ENCODE measurements at places on chromosomes 3 and 15.

DNA sequence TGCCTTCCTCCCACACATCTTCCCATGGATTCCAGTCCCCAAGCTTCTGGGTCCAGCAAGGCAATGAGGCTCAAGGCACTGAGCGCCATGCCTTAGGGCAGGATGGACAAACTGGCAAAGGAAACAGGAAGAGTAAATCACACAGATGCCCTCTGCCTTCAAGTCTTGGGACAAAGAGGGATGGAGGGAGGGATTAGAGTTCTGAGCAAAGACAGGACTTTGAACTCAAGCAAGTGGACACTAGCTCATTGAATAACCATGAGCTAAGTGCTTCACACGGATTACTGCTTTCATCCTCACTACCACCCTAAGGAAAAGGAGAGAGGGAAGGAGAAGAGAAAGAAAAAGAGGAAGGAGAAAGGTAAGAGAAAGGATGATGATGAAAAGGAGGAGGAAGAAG is 7.6 kb upstream of the THBS1 start:
- no peak for DNase-seq

- DNase-seq, result no peak
Observed at GRCh38 chr3:192260116-192261010, 467.0 kb downstream of the FGF12 start.

DNA sequence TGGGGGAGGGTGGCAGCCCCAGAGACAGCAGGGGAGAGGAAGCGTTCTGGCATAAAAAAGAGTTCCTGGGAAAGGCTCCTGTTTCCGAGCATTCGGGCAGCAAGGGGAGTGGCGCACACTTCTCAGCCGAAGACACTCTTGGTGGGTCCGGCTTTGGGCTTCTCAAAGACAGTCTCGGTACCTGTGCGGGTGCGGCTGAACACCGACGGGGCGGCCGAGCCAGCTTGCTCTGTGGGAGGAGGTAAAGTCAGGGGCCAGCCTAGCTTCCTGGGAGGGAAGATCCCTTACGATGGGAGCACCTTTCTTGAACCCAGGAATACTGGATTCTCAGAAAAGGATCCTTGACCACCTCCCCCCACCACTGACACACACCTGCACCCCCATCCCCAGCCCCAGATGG is 1.6 kb downstream of the MUSTN1 start:
- no peak for DNase-seq

DNA sequence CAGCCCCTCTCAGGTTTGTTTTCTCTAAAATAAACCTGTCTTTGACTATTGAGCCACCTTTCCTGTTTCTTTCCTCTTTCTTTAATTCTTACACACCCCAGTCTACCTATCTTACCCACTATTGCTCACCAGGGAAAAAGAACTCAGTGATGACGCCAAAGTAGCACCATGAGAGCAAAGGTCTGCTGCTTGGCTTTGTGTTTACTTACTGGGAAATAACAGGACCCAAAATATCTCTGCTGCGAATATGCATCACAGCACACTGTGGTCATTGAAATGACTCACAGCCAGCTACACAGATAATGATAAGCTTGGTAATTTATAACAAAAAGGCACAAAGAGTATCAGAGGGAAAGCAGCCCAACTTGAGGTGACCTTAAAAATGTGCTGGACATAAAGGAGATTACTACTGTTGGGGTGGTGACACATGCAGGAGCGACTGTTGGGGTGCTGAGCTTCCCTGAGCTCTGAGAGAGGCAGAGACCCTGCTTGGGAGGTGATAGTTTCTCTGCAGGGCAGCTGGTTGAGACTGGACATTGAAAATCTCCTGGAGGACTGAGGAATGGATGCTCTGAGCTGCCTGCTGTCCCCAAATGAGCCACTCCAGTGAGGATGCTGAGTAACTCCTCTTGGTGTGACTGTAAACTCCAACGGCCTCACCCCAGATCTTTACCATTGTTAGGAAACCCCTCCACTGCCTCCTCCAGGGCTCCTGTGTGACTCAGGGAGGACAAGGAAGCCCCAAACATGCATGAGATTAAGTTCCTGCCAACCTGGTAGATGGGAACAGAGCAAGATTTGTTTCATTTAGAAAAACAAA is 14.5 kb downstream of the EFCAB12 start:
- DNase-seq, result no peak

DNA sequence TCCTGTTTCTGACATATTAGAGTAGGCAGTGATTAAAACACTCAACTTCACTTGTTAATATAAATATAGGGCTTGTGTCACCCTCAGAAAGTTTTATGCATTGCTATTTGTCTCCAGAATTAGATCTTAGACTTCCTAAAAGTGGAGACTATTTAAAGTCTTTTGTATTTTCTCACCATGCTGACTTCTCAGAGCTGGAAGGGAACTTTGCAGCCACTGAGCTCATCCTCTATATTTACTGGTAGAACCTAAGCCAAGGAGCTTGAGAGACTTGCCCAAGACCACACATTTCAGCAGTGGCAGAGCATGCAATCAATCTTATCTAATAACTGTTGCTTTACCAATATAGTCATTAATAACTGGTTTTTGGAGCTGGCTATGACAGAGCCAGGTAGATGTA is 53.2 kb downstream of the STAC start:
- DNase-seq, result no peak

GRCh38 chr15:66658044-66658443 is 44.0 kb upstream of the SMAD6 start:
- DNase-seq, result no peak

DNA sequence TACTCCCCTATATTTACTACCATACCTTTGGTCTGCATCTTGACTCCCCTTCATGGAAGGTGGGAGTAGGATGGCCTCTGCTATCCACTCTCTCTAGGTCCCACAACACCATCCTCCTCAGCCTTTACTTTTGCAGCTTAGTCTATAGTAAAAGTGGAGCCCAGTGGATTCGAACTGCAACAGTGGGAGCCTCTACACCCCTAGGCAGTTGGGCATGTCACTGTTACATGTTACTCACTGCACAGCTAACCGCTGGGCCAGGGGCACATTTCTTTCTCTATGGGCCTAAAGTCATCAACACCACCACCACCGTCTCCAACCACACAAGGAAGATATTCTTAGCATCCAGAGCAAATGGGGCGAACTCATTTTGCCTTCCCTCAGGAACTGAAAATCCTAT is 62.9 kb downstream of the KLF13 start:
- DNase-seq, result no peak

DNA sequence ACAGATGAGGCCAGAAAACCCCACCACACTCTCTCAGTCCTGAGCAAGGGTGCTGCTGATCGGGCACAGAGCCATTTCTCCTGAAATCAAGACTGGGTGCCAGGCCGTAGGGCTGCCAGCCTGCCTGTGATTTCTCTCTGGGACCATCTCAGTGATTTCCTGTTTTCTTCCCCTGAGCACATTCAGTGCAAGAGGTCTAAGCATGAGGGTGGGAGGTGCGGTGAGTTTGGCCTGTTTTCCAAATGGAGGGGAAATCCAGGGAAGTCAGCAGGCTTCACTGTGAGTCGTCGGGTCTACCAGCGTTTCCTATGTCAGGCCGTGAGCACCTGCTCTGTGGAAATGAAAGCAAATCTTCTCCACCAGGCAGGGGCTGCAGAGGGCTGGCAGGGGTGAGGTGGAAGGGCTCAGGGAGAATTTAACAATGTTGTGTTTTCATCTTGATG is 82.3 kb downstream of the ST6GAL1 start:
- peak; percentile 43 for DNase-seq

DNA sequence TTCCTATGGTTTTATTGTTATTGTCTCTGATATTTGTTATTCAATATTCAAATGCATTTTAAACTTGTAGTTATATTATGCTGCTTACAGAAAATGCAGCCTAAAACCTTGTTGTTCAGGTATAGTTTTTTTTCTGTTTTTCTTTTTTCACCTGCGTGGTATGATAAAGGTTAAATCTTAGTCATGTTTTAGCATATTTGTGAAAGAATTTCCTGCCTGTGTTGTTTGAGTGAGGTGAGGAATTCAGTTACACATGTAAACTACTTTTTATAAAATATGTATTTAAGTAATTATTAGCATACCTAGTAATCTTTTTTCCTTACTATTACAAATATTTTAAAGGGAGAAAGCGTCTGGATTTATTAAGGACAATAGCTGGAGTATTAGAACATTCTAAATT is 90.0 kb upstream of the NAALADL2 start:
- DNase-seq, result no peak

- DNase-seq, result no peak
Observed at GRCh38 chr3:124263168-124263567, 271.2 kb upstream of the ROPN1 start.

- no peak for DNase-seq
Observed at GRCh38 chr3:141039589-141039988, 11.6 kb upstream of the SPSB4 start.

DNA sequence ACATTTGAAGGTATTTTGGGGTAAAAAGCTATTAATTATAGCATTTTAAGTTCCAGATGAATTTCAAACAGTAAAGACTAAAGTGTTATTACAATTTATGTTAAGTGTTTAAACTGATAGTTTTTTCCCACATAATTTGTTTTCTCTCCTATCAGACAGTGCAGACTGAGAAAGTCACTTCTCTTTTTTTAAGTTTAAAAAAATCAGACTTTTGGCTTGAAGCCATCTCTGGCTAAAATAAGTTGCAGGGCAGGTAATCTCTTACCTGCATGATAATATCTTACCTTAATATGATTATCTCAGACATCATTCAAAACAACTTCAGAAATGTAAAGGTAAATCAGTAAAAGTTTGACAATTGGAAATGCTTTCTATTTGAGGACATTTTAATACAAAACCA is 21.5 kb upstream of the RAB6B start:
- DNase-seq, result no peak

- no peak for DNase-seq
Observed at GRCh38 chr3:53235545-53235944, 20.3 kb downstream of the TKT start.

DNA sequence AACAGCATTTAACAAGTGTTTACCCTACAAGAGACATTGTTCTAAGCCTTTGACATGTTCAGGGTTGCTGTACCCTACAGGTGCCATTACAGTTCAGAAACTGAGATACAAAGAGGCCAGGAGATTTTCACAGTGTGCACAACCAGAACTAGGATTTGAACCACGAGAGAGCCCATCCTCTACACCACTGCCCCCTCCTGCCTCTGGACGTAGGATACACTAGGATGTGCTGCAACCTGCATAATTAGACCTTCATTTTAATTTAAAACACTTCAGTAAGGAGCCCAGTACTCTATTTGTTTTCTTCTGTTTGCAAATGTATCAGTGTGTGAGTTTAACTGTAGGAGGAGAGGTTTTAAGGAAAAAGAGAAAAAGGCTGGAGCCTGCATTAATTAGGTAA is 123.1 kb upstream of the RARB start:
- DNase-seq, result no peak

DNA sequence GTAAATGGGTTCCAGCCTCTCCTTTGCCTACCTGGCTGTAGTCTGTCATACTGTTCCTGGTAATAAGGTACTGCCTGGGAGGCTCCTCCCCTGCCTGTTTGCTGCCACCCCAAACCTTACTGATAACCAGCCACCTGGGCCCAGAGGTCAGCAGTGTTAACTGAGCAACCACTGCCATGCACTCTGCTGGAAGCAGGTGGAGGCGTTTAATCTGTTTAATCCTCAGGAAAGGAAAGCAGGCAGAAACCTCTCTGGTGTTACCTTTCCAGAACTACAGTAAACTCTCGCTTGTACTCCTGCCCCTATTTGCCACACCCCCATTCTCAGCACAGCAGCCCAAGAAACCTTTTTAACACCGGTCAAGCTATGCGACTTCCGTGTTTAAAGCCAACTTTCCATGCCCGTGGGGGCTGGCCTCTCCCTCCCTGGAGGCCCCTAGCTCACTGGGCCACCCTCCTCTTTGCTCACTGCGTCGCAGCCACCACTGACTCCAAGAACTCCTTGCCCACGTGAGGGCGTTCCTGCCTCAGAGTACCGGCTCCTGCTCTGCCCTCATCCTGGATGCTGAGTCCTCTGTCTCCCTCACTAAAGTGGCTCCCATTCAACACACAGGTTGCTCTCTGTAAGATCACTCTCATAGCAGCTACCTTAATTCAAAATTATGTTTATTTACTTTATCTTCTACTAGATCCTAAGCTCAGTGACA is 8.3 kb downstream of the BDH1 start:
- no peak for DNase-seq

DNA sequence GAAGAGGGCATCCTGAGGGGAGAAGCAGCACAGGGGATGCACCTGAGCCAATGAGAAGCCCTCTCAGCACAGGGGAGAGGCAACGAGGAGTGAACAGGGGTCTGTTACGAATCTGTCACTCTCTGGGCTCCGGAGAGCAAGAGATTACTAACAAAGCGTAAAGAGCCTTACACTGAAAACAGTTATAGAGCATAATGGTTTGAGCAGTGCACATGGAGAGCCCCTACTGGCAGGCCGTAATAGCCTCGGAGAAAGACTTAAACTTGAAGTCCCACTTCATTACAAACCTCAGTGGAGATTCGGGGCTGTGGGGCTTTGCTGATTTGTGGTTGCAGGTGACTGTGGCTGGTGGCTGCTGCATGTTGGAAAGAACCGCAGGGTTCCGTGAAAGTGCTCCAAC is 271.5 kb upstream of the TMC3 start:
- DNase-seq, result no peak

DNA sequence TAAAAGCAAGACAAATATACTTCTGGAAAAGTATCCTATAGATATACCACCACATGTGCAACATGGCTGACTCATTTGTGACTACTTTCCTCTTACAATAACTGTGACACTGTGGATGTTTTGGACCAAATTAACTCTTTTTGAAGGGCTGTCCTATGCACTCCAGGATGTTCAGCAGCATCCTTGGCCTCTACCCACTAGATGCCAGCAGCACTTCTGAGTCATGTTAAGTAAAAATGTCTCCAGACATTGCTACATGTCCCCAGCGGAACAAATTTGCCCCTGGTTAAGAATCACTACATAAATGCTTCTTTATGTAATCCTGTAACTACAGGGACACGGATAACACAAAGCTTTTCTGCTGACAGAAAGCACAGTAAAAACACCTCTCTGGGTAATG is 32.0 kb downstream of the RUVBL1 start:
- DNase-seq, result no peak

DNA sequence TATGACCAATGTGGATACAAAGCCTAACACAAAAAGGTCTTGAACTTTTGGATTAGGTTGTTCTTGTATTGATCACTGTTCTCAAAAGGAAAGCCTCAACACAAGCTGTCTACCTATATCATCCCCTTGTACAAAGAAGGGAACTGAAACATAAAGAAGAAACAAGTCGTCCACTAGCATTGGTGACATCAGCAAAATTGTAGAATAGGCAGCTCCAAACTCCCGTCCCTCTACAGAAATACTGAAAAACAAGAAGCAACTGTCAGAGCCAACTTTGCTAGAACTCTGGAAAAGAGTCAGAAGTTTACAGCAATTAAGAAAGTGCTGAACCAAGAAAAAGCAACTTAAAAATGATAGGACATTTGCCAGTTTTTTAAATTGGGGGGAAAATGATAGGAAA is 7.5 kb upstream of the NR1I2 start:
- no peak for DNase-seq

GRCh38 chr3:129911261-129911861 is 17.9 kb upstream of the TMCC1 start:
- no peak for DNase-seq

GRCh38 chr15:63476229-63476632 is 28.2 kb upstream of the USP3 start:
- no peak for DNase-seq
